ENCODE measurements at places on chromosomes 13 and 19.

GRCh38 chr19:246551-246950 lies 44.7 kb downstream of the PLPP2 start:
- no peak for DNase-seq

DNA sequence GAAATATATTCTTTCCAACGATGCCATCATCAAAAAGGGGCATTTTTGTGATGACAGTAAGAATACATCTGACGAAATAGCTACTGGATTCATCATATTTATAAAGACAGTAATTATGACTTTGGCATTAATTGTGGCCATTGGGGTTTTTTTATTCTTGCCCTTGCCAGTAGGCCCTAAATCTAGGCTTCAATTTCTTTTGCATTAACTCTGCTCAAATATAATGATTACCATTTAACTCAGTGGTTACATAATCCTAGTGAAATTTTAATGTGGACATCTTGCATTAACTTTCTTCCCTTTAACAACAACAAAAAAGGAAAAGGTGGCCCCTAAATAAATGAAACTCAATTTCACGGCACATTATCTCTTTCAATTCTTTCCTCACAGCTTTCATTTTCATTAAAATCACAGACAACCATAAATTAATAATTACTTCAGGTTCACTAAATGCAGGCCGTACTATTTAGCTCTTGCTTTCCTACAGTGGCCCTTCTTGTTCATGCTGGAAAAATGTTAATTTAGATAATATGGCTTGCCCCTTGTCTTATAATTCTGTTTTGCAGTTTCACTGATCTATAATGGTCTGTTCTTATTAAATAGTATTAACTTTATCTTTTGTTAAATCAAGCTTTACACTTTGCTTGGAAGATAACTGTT lies 615.6 kb downstream of the DACH1 start:
- no peak for DNase-seq

- DNase-seq: no peak
Observed at GRCh38 chr13:21672796-21673538, 2.1 kb downstream of the FGF9 start.

GRCh38 chr13:112254900-112255299 lies 121.3 kb upstream of the SPACA7 start:
- DNase-seq: no peak

- DNase-seq: no peak
Observed at GRCh38 chr19:42442833-42443232, at the start of gene CXCL17. Gene CXCL17, minus strand, starts transcription at chr19:42442946. Its CDS starts 114 bp downstream, at chr19:42442832.

DNA sequence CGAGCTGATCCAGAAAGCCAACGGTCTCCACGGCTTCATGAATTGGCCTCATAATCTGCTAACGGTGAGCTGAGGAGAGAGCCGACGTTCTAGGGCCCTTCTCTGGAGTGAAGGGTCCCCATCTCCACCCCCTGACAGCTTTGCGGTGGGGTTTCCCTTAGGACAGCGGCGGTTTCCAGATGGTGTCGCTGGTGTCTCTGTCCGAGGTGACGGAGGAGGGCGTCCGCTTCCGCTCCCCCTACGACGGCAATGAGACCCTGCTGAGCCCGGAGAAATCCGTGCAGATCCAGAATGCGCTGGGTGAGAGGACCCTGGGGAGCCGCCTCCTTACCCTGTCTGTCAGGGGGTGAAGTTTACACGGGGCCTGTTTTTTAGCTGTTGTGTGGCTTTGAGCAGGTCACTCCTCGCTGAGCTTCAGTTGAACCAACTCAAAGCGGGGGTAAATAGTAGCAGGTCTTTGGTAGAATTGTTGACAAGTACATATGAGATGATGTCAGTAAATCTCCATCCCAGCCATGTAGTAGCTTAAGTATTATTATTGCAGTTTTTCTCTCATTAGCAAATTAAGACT lies 801 bp downstream of the QTRT1 start:
- no peak for DNase-seq

DNA sequence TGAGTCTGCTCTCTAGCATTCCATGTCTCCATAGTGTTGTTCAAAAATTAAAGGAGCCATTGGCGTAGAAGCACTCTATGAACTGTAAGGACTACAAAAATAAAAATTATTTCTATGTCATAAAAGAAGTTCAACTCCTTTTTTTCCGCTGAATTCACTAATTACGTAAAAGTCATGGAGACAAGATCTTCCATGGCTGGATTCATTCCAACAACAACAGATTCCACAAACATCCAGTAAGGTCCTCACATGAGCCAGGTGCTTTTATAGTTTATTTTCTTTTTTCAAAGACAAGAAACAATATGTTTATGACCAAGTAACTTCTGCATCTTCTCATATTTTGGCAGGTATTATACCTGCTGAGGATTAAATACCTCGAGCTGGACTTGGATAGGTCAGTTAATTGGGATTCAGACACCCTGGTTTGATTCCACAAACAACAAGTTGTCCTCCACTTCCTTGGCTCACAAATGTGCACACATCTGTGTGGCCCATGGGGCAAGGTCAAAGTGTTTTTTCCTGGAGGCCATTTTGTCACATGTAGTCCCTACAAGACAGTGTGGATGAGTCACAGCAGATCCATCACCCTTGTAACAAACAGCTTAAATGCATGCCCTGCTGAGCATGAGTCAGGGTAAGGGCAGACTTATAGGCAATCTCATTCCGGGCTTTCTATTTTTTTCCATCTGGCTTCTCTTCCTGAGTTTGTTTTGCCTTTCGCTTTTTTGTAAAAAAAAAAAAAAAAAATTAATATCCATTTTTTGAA lies 475.6 kb downstream of the COG6 start:
- DNase-seq: no peak

DNA sequence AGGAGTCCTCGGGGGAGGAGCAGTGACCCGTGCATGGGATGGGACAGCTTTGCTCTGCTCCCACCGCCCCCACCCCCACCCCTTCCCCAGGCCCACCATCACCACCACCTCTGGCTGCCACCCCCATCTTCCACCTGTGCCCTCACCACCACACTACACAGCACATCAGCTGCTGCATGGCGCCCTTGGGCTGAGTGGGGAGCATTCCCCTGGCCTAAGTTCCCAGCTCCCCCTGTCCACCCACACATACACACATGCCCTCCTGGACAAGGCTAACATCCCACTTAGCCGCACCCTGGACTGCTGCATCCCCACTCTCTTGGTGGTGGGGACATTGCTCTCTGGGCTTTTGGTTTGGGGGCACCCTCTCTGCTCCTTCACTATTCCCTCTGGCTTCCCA lies 46.2 kb upstream of the SGCG start:
- DNase-seq: no peak

DNA sequence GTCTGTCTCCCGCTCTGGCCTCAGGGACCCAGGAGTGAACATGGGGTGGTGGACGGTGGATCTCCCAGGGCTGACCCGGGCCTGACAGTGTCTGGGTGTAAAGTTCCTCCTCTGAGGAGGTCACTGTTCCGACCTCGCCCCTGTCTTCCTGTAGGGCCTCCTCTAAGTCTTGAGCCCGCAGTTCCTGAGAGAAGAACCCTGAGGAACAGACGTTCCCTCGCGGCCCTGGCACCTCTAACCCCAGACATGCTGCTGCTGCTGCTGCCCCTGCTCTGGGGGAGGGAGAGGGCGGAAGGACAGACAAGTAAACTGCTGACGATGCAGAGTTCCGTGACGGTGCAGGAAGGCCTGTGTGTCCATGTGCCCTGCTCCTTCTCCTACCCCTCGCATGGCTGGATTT lies at the start of gene SIGLEC9:
TSS of gene SIGLEC9 (plus strand) at position 178 of the 400 bp plus-strand sequence. CDS start at position 247, 69 bp downstream.
- DNase-seq: no peak

DNA sequence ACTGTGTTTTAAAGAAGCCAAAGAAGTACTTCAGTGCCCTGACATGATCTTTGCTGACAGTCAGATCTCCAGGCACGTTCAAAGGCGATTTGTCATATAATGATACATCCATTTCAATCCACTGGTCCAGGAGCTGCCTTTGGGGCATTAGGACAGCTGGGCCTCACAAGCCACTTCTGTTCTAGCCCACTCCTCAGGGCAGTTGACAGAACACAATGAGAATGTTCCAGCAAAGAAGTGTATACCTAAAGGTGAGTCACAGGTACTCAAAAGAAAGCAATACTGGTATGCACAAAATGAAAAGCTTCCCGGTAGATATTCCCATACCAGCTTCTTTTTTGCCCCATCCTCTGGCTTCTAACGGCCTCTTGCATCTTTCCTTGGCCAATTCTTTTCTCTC lies 12.5 kb upstream of the MAP3K10 start:
- no peak for DNase-seq

DNA sequence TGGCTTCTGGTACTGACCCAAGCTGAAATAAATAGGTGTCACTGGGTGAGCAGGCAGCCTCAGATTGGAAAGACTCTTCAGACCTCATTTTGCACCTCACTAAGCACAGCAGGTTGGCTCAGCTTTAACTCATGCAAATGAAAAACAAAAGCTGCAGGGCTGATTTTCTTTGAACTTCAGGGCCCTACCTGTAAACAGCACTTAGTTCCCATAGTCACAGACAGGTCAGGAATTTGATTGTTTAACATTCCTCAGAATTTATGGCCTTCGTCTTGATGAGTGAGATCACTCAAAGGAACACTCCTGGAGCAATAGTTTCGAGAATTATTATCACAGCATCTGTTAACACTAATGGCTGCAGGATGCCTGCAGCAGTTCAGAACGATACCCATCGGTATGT lies 718.5 kb downstream of the EFNB2 start:
- no peak for DNase-seq

GRCh38 chr13:30331331-30331771 lies 24.0 kb upstream of the KATNAL1 start:
- DNase-seq: no peak

DNA sequence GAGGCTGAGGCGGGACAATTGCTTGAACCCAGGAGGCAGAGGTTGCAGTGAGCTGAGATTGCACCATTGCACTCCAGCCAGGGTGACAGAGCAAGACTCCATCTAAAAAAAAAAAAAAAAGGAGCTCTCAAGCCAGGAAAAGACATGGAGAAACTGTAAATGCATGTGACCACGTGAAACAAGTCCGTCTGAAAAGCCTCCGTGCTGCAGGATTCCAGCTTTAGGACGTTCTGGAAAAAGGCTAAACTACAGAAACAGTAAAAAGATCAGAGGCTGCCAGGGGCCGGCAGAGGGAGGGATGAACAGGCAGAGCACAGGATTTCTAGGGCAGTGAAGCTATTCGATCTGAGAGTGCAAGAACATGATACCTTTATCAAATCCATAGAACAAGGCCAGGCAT lies 40.7 kb upstream of the NDUFS7 start:
- DNase-seq: no peak

GRCh38 chr19:46515879-46516350 lies 20.2 kb upstream of the PNMA8B start:
- no peak for DNase-seq

- no peak for DNase-seq
Observed at GRCh38 chr13:37667702-37668101, 69.1 kb upstream of the POSTN start.

DNA sequence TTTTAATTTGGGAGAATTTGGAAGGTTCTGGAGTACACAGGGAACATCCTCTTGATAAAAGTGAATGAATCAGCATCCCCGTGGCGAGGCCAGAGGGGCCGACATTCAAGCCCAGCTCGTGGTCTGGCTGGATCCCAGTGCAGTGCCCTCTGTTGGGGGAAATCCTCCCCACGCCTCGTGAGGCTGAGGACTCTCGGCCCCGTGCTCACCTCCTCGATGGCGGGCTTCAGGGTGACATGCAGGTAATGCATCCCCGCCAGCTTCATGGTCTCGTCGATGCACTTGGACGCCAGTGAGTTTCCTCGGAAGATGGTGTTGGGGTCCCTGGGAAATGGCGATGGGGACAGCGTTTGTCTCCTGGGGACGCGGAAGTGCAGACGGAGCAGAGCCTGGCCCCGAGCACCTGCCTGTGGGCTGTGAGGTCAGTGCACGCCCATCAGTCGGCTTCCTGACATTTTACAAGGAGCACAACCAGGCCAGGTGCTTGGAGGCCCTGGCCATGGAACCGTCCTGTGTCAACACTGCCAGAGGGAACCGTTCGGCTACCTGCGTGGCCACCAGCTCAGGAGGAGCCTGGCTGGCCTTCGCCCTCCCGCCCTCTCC lies 43.3 kb upstream of the C13orf46 start:
- DNase-seq: no peak

- no peak for DNase-seq
Observed at GRCh38 chr13:110017379-110017778, 231.0 kb upstream of the IRS2 start.

- DNase-seq: no peak
Observed at GRCh38 chr19:45739498-45740439, 6.5 kb downstream of the MEIOSIN start.

DNA sequence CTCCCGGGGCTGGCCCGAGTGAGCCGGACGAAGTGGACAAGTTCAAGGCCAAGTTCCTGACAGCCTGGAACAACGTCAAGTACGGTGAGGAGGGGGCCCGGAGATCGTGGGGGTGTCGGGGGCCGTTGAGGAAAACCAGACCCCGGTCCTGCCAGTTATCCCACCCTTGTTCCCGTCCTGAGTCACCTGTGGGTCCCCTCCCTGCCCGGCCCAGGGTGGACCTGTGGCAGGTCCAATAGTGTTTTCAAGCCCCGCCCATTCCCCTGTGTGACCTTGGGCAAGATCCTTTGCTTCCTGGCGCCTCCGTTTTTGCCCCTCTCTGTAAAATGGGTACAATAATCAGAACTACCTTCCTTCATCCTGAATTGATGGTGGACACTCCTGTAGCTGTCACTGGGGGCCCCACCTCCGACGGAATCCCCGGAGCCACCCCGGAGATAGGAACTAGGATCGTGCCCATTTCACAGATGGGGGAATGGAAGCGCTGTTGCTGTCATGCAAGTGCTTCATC lies 593 bp downstream of the ATG4D start:
- DNase-seq: no peak

- DNase-seq: no peak
Observed at GRCh38 chr19:32097620-32098019, 247.8 kb upstream of the ZNF507 start.

- DNase-seq: no peak
Observed at GRCh38 chr13:47135800-47136503, 239.1 kb upstream of the HTR2A start.

- no peak for DNase-seq
Observed at GRCh38 chr19:40219721-40220276, 1.6 kb upstream of the TTC9B start.

DNA sequence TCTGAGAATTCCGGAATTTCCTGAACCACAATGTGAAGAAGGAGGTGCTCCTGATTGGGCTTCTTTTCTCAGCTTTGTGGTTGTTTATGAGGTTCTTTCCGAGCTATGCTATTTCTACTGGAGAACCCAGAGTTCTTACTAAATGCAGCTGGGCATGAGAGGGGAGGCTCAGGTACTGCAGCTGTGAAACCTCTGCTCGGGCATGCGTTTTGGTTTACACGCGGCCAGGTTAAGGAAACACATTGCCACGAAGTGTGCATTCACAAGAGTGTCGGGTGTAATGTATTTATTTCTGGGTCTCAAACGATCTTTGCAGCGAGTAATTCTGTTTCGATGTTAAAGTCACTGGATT lies 661 bp upstream of the MIR17HG start:
- DNase-seq: no peak

Measured in coronary artery (tissue), 2 donors.